Astrocyte (in vitro differentiated cells and primary cell): ENCODE measurements at places on chromosomes 3 and 15.

- DNase-seq, result no peak
Measured at GRCh38 chr3:70225146-70225545, 87.3 kb downstream of the MDFIC2 start.

- no peak for DNase-seq
Measured at GRCh38 chr3:189593581-189593980, 37.6 kb upstream of the TP63 start.

DNA sequence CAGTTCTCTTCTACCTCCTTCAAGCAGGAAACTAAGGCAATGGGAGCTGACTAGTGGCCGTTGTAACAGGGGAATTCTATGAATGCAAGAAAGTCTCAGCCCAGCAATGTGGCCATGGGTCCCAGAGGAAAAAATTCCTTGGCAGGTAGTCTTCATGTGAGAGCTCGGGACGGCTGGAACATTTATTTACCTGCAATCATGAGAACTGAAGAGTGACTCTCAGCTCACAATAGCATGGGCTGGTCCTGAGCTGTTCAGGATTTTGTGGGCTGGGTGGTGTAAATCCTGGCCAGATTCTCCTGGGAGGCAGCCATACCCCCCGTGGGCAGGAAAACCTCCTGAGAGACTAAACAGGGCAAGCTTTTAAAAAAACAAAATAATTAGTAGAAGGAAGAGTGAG, 330.3 kb upstream of the CTNNB1 start:
- no peak for DNase-seq

DNA sequence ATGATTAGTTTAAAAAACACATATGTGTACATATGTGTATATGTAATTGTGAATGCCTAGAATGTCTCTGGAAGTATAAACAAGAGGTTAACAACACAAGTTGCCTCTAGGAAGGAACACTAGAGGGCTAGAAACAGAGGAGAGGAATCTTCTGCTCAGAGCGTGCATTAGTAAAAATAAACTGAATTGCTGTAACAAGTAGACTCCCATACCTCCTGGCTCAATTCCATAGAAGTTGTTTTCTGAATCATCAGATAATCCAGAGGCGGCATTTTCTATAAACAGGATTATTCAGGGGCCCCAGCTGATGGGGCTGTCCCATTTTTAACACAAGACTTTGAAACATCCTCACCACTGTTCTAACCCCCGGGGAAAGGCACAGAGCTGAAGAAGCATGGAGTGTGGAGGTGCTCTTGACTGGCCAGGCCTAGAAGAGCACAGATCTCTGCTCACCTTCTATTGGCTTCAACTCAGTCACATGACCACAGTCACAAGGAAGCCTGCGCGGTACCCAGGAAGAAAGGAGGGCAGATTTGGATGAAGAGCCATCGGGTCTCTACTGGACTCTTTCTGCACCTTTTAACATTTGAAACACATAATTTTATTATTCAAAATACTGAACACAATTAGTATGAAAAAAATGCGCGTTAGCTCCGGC, 145.7 kb downstream of the TLE3 start:
- no peak for DNase-seq

- peak; percentile 39 for DNase-seq
Measured at GRCh38 chr3:52056521-52056967, at the start of gene DUSP7. DUSP7 (minus strand) TSS chr3:52056571; CDS start chr3:52056366, 205 bp downstream.

GRCh38 chr3:146969356-146969755, 364.2 kb upstream of the PLSCR5 start:
- peak; percentile 70 for DNase-seq

GRCh38 chr15:89070197-89071124, 17.8 kb upstream of the ABHD2 start:
- no peak for DNase-seq

DNA sequence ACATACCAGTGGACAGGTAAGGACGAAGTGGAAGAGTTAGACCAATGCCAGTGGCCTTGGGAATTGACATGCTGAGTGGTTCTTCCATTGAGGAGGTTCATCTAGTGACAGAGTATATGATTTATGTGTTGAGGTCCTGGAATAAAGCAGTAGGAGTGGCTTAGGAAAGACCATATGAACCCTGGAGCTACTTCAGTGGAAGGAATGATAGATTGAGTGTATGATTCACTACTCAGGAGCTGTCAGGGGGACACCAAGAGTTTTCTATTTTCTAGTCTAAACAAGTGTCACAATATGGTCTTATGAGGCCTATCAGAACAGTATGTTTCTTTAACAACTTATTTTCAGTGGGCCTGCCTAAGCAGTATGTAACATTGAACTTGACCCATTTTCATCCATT, 63.9 kb downstream of the NME9 start:
- DNase-seq, result no peak
